ENCODE measurements at places on chromosomes 4 and X.
A peak's percentile ranks its signal among the peaks of the same experiment; 100 is the strongest.

- no peak for DNase-seq
Measured at GRCh38 chrX:2576793-2577192, 76.0 kb upstream of the DHRSX start.

DNA sequence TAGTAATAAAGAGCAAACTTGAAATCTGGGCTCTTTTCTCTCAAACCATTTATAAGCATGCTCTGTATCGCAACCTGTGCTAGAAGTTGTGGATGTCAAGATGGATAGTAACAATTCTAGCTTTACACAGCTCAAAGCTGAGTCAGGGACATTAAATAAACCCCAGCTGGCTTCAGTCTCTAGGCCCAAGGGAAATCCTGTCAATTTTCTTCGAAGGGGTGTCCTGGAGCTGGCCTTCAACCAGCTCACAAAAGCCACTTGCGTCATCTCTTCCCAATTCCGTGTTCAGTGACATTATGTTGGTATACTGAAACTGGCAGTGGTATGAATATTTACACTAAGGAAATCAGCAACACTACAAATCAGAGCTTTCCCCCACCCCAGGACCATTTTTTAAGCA, 89.8 kb upstream of the PRKG2 start:
- no peak for DNase-seq

DNA sequence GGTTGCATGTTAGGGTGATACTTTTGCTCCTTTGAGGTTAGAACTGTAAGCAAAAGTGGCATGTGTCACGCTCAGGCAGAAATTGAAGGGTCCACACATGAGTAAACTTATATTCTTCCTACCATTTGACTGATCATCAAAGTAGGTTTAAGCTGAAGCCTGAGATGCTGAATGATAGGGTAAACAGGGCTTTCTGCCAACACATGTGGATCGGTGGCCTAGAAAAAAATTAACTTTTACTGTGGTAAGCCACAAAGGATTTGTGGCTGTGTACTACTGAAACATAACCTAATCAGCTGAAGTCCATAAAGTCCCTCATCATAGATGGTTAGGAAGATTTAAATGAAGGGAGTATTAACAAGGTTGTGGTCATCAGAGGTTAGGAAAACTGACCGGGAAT, 1070.1 kb downstream of the STPG2 start:
- DNase-seq: no peak

- DNase-seq: no peak
Measured at GRCh38 chrX:103919270-103919637, 43.2 kb upstream of the TMSB15B start.

DNA sequence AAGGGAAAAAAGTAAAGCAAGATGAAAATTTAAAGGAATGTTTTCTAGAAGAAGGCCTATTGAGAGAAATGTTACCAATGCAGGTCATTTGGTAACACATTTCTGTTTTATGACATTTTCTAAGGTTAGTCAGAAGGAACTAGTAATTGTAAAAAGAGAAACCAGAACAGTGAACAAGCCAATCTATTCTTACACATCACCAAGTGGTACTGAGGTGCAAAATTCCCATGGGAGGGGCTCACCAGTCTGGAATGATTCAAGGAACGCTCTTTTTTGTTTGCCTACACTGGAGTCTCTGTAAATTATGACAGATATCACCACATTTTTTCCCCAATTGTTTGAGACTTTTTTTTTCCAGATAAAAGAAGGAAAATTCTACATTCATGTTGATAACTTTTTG, 404.7 kb upstream of the CNKSR2 start:
- no peak for DNase-seq

- no peak for DNase-seq
Measured at GRCh38 chr4:141686146-141686775, 49.9 kb downstream of the IL15 start.

- no peak for DNase-seq
Measured at GRCh38 chrX:56343219-56343618, 111.1 kb downstream of the KLF8 start.

- no peak for DNase-seq
Measured at GRCh38 chr4:174210952-174211490, 72.4 kb downstream of the FBXO8 start.

DNA sequence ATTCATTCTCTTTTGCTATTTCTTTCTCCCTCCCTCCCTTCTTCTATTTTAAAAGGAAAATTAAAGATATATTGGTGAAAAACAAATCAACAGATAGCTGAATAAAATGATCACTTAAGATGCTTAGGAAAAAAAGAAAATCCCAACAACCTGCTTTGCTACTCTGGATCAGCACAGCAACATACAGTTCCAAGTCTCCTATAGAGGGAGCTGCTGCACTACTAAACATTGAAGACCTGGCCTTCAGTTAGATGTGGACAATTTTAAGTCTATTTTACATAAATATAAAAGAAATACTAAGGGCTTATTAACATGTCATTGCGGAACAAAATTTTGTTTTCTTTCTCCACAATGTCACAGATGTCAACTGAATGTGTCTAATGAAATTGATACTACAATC, 226.4 kb downstream of the MAGEB5 start:
- peak; percentile 24 for DNase-seq

- DNase-seq: no peak
Measured at GRCh38 chr4:136925203-136925602, 607.1 kb downstream of the PCDH18 start.

Measured in KBM-7 (cell line).